CD8-positive, alpha-beta memory T cell (primary cell): ENCODE measurements at places on chromosomes 13 and 19.
A peak's percentile ranks its signal among the peaks of the same experiment; 100 is the strongest.

GRCh38 chr19:7534531-7535046 is 928 bp upstream of the PNPLA6 start:
- H3K27me3 ChIP-seq = no peaks in the 10 kb centered on the region
- H3K27ac ChIP-seq = peak overlapping the region; percentile 73
- H3K4me1 ChIP-seq = peaks cover 13% of the 10 kb centered on the region
- H3K36me3 ChIP-seq = peaks cover 5% of the 10 kb centered on the region

GRCh38 chr19:47275791-47276461 is 1.2 kb downstream of the INAFM1 start:
- no peak overlapping the region for H3K27ac ChIP-seq
- H3K27me3 ChIP-seq = no peaks in the 10 kb centered on the region
- peaks cover 15% of the 10 kb centered on the region for H3K4me1 ChIP-seq
- no peak overlapping the region for H3K4me3 ChIP-seq
- DNase-seq = no peak

- no peak overlapping the region for H3K4me3 ChIP-seq
- DNase-seq = no peak
- H3K27me3 ChIP-seq = no peaks in the 10 kb centered on the region
- H3K4me1 ChIP-seq = peaks cover under 1% of the 10 kb centered on the region
- peaks cover 7% of the 10 kb centered on the region for H3K36me3 ChIP-seq
- H3K27ac ChIP-seq = no peak overlapping the region
These were observed 18.5 kb downstream of the POU2F2 start for GRCh38 chr19:42113641-42114348.

- no peak overlapping the region for H3K4me3 ChIP-seq
- no peaks in the 10 kb centered on the region for H3K4me1 ChIP-seq
- DNase-seq = no peak
- no peak overlapping the region for H3K27ac ChIP-seq
- H3K27me3 ChIP-seq = no peaks in the 10 kb centered on the region
These were observed 7.5 kb upstream of the RBM26 start for GRCh38 chr13:79413521-79413920.

DNA sequence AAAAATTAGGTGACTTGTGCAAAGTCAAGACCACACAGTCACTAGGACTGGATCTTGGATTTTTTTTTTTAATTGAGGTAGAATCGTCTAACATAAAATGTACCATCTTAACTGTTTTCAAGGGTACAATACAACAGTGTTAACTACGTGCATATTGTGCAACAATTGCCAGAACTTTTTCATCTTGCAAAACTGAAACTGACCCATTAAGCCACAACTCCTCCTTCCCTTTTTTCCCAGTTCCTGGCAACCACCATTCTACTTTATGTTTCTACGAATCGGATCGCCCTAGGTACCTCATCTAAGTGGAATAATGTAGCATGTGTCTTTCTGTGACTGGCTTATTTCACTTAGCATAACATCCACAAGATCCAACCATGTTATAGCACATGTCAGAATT is 37.5 kb upstream of the POMP start:
- no peak overlapping the region for H3K27ac ChIP-seq
- H3K4me3 ChIP-seq = no peak overlapping the region
- no peaks in the 10 kb centered on the region for H3K4me1 ChIP-seq
- no peaks in the 10 kb centered on the region for H3K27me3 ChIP-seq
- no peak for DNase-seq

DNA sequence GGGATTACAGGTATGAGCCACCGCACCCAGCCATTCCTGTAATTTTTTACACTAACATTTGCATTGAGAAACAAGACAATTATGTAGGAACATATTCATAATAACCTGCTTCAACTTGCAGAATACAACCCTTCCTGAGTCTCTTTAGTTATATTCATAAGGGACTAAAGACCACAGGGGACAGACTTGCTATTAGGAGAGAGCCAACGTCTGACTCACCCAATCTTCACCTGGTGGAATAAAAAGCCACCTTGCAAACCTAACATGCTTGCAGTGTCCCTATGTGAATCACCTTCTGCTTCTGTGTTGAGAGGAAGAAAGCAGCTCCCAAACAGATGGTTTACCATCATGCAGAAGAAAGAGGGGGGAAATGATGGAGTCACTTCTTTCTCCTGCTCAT is 456.1 kb downstream of the PCDH9 start:
- H3K4me1 ChIP-seq = no peaks in the 10 kb centered on the region
- no peak overlapping the region for H3K4me3 ChIP-seq
- H3K36me3 ChIP-seq = no peaks in the 10 kb centered on the region

DNA sequence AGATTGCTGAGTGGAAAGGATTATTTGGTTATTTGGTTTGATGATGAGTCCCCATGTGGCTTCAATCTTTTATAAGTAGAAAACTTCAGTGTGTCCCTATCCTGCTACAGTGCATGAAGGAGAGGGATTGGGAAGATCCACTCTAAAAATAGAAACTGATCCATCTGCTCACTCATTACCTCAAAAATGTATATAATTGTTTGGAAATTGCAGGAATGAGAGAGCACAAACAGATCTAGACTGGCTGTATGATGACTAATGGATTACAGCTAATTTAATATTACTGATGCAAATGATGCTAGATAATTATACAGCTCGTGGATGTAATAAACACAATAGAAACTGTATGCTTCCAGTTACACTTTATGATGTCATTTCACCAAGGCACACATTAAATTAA is 625.3 kb upstream of the PRR20A start:
- H3K27ac ChIP-seq = no peak overlapping the region
- no peaks in the 10 kb centered on the region for H3K4me1 ChIP-seq
- no peak overlapping the region for H3K4me3 ChIP-seq
- no peaks in the 10 kb centered on the region for H3K27me3 ChIP-seq
- DNase-seq = no peak

- H3K4me3 ChIP-seq = no peak overlapping the region
- no peak overlapping the region for H3K27ac ChIP-seq
- H3K27me3 ChIP-seq = no peaks in the 10 kb centered on the region
- no peak for DNase-seq
- H3K36me3 ChIP-seq = no peaks in the 10 kb centered on the region
These were observed 88.5 kb upstream of the SIAH3 start for GRCh38 chr13:45940061-45940460.

DNA sequence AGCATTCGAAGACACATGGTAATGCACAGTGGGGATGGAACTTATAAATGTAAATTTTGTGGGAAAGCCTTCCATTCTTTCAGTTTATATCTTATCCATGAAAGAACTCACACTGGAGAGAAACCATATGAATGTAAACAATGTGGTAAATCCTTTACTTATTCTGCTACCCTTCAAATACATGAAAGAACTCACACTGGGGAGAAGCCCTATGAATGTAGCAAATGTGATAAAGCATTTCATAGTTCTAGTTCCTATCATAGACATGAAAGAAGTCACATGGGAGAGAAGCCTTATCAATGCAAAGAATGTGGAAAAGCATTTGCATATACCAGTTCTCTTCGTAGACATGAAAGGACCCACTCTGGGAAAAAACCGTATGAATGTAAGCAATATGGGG is 16.2 kb upstream of the ZNF763 start:
- H3K4me1 ChIP-seq = no peaks in the 10 kb centered on the region
- peaks cover 45% of the 10 kb centered on the region for H3K36me3 ChIP-seq
- no peaks in the 10 kb centered on the region for H3K27me3 ChIP-seq
- no peak overlapping the region for H3K27ac ChIP-seq
- DNase-seq = no peak

- DNase-seq = peak; percentile 97
- peak overlapping the region; percentile 85 for H3K27ac ChIP-seq
- H3K4me1 ChIP-seq = peaks cover 60% of the 10 kb centered on the region
- peaks cover 14% of the 10 kb centered on the region for H3K36me3 ChIP-seq
- H3K4me3 ChIP-seq = peak overlapping the region; percentile 83
These were observed 540 bp upstream of the ZFP36 start for GRCh38 chr19:39405958-39406655.

DNA sequence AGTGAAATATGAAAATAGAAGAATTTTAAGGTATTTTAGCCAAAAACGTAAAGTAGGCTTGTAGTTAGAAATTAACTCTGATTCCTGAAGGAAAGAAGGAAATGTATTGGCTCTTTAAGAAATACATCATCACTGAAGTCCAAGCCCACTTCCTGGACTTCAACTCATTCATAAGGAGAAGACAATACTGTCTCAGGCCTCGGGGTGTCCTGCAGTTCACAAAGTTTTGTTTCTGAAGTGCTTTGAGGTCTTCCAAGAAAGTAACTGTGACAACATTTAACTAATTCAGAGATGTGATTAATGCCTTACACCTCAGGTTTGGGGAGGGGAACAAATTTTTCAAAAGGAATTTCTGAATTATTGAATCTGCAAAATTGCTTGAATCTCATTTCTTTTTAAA is 65.8 kb upstream of the STARD13 start:
- H3K27me3 ChIP-seq = peaks cover 6% of the 10 kb centered on the region
- DNase-seq = no peak
- H3K27ac ChIP-seq = no peak overlapping the region
- no peaks in the 10 kb centered on the region for H3K36me3 ChIP-seq

GRCh38 chr13:59442944-59443486 is 720.7 kb downstream of the DIAPH3 start:
- no peaks in the 10 kb centered on the region for H3K4me1 ChIP-seq
- H3K36me3 ChIP-seq = no peaks in the 10 kb centered on the region
- no peak overlapping the region for H3K27ac ChIP-seq

DNA sequence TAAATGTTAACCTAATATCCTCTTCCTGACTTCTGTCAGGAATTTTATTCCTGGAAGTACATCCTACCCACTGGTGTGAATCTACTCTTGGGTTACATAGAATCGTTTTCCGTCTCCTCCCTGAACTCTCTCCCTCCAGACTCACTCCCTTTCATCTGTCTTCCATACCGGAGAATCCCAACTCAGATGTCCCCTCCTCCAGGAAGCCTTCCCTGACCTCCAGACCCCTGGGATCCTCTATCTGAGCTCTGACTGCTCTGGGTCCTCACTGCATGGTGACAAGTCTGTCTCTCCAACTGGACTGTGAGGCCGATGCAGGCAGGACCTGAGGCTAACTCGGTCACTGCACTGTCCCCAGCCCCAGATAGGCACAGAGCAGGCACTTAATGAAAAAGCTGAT is 24.6 kb downstream of the OPA3 start:
- H3K27ac ChIP-seq = no peak overlapping the region
- no peaks in the 10 kb centered on the region for H3K36me3 ChIP-seq
- no peak overlapping the region for H3K4me3 ChIP-seq
- H3K27me3 ChIP-seq = no peaks in the 10 kb centered on the region
- DNase-seq = no peak

DNA sequence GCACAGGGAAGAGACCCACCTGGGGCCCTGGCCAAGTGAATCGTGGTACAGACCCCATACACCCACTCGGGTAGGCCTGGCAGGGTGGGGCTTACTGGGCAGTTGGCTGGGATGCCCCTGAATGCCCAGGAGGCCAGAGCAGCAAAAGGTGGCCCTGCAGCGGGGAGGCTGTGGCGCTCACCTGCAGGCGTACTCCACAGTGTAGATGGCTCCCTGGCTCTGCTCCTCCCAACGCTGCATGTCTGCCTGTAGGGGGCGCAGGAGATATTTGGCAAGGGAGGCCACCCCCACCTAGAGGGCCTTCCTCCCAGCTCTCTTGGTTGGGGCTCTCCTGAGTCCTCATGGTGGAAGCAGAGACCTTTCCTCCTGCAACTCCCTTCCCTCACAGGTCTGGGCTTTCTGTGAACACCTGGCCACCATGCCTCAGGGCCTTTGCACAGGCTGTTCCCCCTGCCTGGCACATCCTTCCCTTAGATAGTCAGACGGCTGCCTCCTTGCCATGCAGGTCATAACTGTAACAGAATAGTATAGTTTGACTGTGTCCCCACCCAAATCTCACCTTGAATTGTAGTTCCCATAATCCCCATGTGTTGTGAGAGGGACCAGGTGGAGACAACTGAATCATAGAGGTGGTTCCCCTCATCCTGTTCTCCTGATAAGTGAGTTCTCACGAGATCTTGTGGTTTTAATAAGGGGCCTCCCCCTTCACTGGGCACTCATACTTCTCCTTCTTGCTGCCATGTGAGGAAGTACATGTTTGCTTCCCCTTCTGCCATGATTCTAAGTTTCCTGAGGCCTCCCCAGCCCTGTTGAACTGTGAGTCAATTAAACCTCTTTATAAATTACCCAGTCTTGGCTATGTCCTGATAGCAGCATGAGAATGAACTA is 5.9 kb downstream of the BORCS8 start:
- H3K4me1 ChIP-seq = peaks cover 14% of the 10 kb centered on the region
- no peak overlapping the region for H3K27ac ChIP-seq
- no peaks in the 10 kb centered on the region for H3K27me3 ChIP-seq
- H3K4me3 ChIP-seq = no peak overlapping the region
- H3K36me3 ChIP-seq = no peaks in the 10 kb centered on the region

DNA sequence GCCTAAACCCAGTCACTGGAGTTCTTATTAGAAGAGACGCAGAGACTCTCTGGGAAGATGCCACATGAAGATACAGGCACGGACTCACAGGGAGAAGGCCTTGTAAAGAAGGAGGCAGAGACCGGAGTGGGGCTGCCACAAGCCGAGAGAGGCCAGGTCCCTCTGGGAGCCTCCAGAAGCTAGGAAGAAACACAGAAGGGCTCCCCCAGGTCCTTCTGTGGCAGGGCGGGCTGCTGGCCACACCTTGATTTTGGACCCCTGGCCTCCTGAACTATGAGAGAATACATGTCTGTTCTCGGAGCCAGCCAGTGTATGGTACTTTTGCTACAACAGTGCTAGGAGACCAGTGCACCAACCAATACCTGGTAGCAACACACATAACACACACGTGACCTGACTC is 140.1 kb upstream of the SPACA7 start:
- H3K27ac ChIP-seq = no peak overlapping the region
- no peak overlapping the region for H3K4me3 ChIP-seq
- no peak for DNase-seq
- no peaks in the 10 kb centered on the region for H3K27me3 ChIP-seq

DNA sequence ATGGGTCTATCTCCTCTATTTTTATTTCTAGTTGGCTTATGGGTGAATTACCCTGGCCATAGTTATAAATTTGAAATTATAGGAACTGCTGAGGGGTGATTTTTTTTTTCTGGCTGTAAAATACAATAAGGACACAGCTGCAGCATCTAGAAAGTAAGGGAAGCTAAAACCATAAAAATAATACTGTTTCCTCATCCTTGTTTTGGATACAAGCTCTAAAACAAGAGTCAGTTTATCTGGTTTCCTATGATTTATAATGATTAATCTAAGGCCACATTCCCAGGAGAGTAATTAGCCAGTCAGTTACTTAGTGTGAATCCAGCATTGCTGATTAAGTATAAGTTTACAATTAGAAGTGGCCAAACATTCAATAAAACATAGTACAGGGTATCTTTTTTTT is 219.1 kb upstream of the NBEA start:
- no peaks in the 10 kb centered on the region for H3K27me3 ChIP-seq
- no peaks in the 10 kb centered on the region for H3K36me3 ChIP-seq
- no peak overlapping the region for H3K27ac ChIP-seq
- no peaks in the 10 kb centered on the region for H3K4me1 ChIP-seq
- DNase-seq = no peak

DNA sequence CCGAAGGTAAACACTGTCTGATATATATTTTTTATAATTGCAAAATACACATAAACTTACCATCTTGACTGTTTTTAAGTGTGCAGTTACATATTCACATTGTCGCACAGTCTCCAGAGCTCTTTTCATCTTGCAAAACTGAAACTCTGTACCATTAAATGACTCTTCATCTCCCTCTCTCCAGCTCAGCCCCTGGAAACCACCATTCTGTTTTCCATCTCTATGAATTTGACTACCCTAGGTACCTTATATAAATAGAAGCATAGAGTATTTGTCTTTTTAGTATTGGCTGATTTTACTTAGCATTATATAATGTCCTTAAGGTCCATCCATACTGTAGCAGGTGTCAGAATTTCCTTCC is 45.8 kb downstream of the LRCH1 start:
- no peak for DNase-seq
- no peaks in the 10 kb centered on the region for H3K36me3 ChIP-seq
- H3K27me3 ChIP-seq = no peaks in the 10 kb centered on the region
- H3K4me3 ChIP-seq = no peak overlapping the region

- no peak overlapping the region for H3K4me3 ChIP-seq
- peaks cover 37% of the 10 kb centered on the region for H3K4me1 ChIP-seq
- H3K27ac ChIP-seq = no peak overlapping the region
- DNase-seq = no peak
These were observed 4.5 kb downstream of the ABHD17A start for GRCh38 chr19:1880611-1881392.
